Effector memory CD4-positive, alpha-beta T cell (primary cell): ENCODE measurements at places on chromosomes 2 and 18.

GRCh38 chr18:61998957-61999356 lies 106.2 kb upstream of the RNF152 start:
- H3K27ac ChIP-seq, result no peak overlapping the region
- H3K27me3 ChIP-seq, result no peaks in the 10 kb centered on the region
- no peaks in the 10 kb centered on the region for H3K4me1 ChIP-seq

DNA sequence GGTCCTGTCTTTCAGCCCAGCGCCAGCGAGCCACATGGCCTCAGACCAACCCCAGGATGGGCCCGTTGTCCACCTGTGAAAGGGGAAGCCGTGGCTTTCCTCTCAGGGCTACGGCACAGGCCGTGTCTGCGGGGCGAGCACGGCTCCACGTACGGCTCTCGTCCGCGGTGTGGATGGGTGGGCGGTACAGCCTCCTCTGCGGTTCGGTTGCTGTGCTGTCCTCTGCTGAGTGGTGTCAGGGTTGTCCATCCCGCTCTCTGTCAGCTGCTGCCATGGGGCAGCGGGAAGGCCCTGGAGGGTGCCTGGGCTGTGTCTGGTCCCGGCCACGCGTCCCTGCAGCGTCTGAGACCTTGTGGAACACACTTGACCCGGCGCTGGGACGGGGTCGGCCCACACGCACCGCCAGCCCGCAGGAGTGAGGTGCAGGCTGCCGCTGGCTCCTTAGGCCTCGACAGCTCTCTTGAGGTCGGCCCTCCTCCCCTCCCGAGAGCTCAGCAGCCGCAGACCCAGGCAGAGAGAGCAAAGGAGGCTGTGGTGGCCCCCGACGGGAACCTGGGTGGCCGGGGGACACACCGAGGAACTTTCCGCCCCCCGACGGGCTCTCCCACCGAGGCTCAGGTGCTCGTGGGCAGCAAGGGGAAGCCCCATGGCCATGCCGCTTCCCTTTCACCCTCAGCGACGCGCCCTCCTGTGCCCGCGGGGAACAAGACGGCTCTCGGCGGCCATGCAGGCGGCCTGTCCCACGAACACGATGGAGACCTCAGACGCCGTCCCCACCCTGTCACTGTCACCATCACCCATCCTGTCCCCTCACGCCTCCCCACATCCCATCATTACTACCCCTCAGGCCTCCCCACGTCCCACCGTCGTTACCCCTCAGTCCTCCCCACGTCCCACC lies 128.7 kb downstream of the NFATC1 start:
- peak overlapping the region; percentile 48 for H3K4me3 ChIP-seq
- peak overlapping the region; percentile 85 for H3K27ac ChIP-seq
- peak; percentile 44 for DNase-seq
- peaks cover 44% of the 10 kb centered on the region for H3K4me1 ChIP-seq
- H3K36me3 ChIP-seq, result peaks cover 22% of the 10 kb centered on the region

GRCh38 chr18:9437672-9438071 lies 37.6 kb upstream of the RALBP1 start:
- DNase-seq, result no peak
- no peaks in the 10 kb centered on the region for H3K27me3 ChIP-seq
- H3K4me3 ChIP-seq, result no peak overlapping the region

GRCh38 chr2:7835151-7835550 lies 846.7 kb upstream of the ID2 start:
- no peak overlapping the region for H3K4me3 ChIP-seq
- H3K36me3 ChIP-seq, result no peaks in the 10 kb centered on the region
- H3K27ac ChIP-seq, result no peak overlapping the region
- H3K27me3 ChIP-seq, result no peaks in the 10 kb centered on the region

DNA sequence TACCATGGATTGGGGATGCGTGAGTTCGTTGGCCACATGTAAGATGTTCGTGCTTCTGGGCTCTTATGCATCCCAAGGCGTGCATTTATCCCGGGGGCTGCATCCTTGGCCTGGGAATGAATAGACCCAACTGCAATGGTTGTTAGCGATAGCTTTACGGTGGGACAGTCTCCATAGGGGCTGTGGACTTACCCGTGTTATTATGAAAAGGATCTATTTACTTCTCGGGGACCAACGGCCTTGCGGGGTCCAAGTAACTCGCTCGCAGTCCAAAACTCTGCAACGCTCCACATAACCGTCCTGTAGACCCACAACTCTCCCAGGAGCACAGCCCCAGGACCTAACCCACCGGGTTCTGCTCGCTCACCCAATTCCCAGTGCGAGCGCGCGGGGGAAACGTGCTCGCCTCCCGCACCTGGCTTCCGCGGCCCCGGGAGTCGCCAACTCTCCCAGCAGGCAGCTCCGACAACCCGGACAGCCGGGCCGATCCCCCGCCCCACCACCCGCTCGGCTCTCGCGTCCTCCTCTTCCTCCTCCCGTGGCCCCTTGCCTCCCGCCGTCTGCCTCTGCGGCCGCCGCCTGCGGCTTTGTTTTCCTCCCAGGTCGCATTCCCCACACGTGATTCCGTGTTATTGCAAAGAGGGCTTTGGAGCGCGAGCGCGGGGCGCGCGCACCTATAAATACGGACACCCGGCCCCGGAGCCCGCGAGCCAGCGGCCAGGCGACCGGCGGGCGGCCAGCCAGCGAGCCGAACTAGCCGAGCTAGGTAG lies at the start of gene CABLES1:
CABLES1 (plus strand) TSS at position 706 of the 770 bp plus-strand sequence. CDS start 278 bp downstream, outside the sequence.
- peak within 1 kb of the TSS; percentile 58 for H3K4me3 ChIP-seq
- peaks cover 17% of the 10 kb centered on the region for H3K4me1 ChIP-seq
- peaks cover 22% of the 10 kb centered on the region for H3K27me3 ChIP-seq

GRCh38 chr2:168536925-168537466 lies 80.9 kb downstream of the CERS6 start:
- no peaks in the 10 kb centered on the region for H3K4me1 ChIP-seq
- DNase-seq, result no peak
- H3K27me3 ChIP-seq, result no peaks in the 10 kb centered on the region
- no peak overlapping the region for H3K27ac ChIP-seq
